Activated CD4-positive, alpha-beta T cell treated with anti-CD3 and anti-CD28 coated beads, Interleukin-2, amount 50 U/mL, for 16 hours (primary cell): ENCODE measurements at places on chromosomes 4 and X.

DNA sequence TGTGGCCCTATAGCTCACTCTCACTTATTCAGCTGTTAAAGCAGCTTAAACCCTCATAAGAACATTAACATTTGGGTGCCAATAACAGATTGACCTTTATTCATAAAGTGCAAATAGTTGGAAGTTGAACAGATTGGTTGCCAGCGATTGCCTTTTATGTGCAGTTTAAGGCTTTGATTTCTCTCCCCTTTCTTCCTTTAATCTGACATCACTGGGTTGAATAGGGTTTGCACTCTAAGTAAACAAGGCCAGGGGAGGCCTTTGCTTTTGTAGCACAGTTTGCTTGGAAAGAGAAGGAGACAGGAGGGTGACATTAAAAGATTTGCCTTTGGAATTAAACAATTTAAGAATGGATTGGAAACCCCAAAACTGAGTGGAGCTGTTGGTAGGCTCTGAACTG lies 114.3 kb downstream of the NKX6-1 start:
- DNase-seq, result no peak

DNA sequence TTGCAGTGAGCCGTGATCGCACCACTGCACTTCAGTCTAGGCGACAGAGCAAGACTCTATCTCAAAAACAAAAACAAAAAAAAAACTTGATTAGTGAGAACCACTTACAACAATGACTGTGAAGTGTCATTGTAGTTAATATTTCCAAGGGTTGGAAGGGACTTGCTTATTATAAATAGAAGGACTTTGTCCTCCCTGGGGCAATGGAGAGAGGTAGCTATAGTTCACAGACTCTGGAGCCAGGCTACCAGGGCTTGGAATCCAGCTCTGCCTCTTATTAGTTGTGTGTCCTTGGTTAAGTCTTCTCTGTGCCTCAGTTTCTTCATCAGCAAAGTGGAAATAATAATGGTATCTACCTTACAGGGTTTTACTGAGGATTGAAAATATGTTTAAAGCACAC lies 51.6 kb downstream of the TMEM150C start:
- DNase-seq, result no peak

- DNase-seq, result peak; percentile 88
Observed at GRCh38 chr4:2961811-2962441, 1.3 kb downstream of the NOP14 start.

DNA sequence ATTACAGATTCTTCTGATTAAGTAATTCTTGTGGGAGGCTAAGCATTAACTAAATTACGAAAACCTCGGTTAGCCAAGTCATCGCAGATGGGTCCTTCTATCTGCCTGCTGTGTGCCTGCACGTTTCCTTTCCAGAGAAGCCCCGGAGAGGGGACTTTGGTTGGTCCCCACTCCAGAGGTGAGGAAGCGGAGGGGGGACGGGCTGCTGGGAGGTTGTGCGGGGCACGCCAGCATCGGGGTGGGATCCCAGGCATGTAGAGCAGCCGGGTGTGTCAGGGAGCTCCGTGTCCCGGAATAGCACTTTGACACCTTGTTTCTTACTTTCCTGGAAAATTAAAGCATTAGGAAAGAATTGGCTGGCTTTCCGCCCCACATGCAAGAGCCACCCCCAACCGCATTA lies 26.6 kb downstream of the PIGG start:
- DNase-seq, result no peak

GRCh38 chr4:46946919-46947536 lies 38.0 kb upstream of the COX7B2 start:
- no peak for DNase-seq

GRCh38 chr4:3067473-3068001 lies 6.8 kb downstream of the HTT-AS start:
- no peak for DNase-seq

DNA sequence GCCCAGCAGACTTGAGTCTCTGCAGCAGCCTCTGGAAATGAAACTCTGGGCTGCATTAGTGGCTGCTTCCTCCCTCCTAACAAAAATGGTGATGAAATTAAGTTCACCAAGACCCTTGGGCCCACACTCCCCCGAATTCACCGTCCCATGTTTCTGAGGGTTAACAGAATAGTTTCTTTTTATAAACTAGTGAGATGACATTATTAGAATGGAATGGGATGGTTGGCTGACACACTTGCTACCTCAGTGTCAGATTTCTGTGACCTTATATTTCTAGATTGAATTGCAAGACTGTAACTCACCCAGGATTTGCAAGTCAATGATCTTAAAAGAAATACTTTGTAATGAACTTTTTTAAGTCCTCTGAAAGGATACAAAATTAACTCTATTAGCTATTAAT lies 127.1 kb downstream of the SHROOM3 start:
- no peak for DNase-seq

- DNase-seq, result no peak
Observed at GRCh38 chrX:32016195-32016594, 944.4 kb upstream of the FTHL17 start.

GRCh38 chrX:110172215-110172614 lies 145.7 kb downstream of the AMMECR1 start:
- no peak for DNase-seq

DNA sequence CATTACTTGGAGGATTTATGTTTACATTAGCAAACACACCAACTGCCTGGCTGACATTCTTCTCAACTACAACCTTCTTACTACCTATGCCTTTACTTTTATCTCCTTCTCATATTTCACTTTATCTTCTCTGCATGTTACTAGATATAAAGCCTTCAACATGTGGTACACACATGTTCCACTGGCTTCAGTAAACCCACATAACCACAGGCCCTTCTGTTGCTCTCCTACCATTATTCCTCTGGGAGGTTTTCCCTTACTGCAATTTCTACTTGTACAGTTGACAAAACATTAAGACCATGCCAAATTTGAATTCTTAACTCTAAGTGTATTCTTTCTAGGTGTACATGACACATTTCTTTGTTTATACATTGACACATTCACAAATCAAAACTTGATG lies 133.1 kb downstream of the ARAP2 start:
- DNase-seq, result no peak

GRCh38 chrX:76977452-76977851 lies 469.7 kb upstream of the FGF16 start:
- DNase-seq, result no peak

DNA sequence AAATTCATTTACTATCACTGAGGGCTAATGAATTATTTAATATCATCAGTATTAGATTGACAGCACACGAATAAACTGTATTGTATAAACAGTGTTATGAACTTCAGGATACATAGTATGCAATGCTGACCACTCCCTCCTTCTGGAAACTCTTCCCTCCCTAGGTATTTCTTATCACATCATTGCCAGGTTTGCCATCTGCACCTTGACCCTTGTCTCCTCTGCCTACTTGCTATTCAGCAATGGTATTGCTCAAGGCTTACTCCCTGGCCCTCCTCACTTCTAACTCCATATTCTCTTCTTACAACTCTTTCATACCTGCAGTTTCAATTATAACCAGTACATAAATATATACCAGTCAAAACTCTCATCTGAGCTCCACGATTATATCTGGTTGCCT lies 38.9 kb downstream of the ATP8A1 start:
- no peak for DNase-seq

DNA sequence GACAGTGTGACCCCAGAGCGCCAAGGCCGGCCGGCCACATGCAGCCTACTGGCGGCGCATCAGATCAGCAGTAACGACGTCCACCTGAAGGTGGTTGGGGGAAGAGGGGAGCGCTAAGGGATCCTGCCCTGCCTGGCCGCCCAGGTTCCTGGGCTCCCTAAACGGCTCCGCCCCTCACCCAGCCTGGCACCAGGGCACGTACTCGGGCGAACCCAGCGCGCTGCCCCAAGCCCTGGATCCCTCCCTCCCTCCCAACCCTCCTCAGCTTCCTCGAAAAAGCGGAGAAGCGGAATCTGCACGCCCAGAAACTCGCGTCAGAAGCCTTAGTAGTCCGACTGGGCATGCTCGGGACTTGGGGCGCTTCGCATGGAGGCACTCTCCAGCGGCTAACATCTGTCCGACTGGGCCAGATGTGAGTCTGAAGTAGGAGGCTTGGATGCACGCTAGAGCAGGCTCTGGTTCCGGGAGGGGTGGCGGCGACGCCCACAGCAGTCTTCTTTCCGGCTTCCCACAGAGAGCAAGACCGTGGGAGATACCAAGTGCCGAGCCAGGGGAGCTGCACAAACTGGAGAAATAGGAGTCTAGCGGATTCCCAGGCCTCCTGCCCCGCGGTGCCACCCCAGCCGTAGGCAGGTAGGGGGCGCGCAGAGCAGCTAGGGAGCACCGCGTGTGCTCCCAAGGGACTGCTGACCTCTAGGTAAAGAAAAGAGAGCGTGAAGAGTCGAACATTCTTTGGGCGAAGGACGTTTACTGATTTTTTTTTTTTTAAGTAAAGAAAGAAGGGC lies 114.3 kb upstream of the TEX13C start:
- DNase-seq, result peak; percentile 25

GRCh38 chr4:80115368-80116181 lies 42.5 kb upstream of the ANTXR2 start:
- no peak for DNase-seq

GRCh38 chr4:140251571-140251970 lies 97.6 kb upstream of the MAML3 start:
- no peak for DNase-seq

DNA sequence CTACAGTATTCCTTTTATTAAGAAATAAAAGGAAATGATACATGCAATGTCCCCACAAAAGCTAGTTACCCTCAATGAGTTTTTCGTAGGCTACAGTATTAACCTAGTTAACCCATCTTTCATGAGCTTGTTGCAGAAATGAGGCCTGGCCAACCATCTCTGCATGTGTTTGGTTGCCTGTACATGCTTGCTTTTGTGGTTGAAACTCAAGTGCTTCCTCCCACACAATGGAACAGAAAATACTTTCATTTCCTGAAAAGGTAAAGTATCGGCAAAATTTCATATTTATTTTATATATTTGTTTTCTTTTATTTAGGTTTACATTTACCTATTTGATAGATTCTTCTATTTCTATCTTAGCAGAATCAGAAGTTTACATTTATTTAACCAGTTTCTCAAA lies 214.6 kb upstream of the FAM241A start:
- DNase-seq, result peak; percentile 2

DNA sequence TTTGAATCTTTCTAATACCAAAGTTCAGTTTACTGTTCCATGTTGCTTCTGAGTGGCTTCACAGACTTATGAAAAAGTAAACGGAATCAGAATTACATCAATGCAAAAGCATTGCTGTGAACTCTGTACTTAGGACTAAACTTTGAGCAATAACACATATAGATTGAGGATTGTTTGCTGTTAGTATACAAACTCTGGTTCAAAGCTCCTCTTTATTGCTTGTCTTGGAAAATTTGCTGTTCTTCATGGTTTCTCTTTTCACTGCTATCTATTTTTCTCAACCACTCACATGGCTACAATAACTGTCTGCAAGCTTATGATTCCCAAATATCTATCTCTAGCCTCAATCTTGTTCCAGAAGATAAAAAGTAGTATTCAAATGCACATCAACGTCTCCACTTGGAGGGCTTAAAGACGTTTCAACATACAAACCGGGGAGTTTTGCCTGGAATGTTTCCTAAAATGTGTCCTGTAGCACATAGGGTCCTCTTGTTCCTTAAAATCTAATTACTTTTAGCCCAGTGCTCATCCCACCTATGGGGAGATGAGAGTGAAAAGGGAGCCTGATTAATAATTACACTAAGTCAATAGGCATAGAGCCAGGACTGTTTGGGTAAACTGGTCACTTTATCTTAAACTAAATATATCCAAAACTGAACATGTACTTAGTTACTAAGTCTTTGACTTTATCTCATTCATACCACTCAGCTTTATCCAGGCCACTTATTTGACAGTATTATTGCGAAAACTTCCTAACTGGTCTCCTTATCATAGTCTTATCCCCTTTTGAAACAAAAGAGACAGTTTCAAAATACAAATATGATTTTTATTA lies 3.6 kb upstream of the AFP start:
- DNase-seq, result no peak

- DNase-seq, result peak; percentile 91
Observed at GRCh38 chrX:131816551-131817136, 206.5 kb upstream of the STK26 start.

DNA sequence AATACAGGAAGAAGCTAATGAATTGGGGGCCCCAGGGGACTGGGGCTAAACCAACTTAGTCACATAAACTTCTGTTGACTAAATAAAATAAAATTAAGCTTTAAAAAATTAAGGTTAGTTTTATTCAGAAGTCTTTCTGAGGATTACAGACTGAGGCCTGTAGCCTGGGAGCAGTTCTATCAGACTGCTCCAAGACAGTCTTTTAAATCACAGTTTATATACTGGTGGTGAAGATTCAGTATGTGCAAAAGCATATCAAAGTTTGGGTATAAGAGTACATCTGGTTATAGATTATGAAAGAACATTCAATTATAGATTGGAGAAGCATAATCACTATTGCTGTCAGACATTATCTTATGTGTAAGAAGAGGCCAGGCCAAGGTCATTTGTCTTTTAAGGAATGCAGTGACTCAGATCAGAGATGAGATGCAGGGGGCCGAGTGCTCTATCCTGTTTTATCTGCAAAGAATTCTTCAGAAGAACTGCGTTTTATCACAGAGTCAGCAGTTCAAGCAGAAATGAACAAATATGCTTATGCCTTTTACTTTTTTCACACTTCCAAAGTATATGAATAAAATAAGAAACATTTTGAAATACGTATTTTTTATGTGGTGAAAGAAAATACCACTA lies 109.4 kb downstream of the PDHA2 start:
- no peak for DNase-seq

GRCh38 chrX:69323786-69324720 lies 158.8 kb upstream of the PJA1 start:
- DNase-seq, result no peak

- DNase-seq, result no peak
Observed at GRCh38 chr4:87025023-87025613, 90.3 kb downstream of the AFF1 start.

DNA sequence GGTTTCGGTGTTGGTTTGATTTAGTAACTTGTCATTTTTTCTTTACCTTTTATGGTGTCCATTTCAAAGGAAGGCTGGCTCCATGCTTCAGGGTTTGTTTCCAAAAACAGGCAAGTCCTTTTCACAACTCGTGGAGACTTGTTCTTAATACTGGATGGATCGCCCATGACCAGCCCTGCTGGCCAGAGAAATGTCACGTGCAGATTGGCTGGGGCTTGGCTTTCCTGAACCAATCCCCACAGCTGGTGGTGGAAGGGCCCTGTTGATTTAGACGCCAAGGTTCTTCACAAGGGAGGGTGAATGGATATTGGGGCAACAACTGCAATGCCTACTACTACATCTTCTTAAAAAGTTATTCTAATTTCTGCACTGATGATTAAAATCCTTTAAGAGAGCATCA lies 92.6 kb downstream of the SHROOM3 start:
- no peak for DNase-seq

DNA sequence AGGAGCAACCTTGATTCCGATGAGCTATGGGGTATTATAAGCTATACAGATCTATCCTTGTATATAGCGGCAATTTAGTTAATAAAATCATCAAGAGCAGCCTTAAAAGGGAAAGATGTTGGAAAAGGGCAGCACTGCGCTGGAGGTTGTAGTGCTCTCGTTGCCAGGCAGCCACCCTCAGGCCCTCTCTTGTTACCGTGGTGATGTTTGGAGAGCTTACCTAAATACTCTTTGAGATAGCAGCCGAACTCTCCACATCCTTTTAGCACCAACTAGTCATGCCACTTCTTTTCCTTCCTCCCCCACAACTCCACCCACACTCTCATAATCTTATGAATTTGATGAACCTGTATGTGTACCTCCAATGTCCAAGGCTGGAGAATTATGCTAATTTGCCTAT lies 3.8 kb upstream of the RADX start:
- DNase-seq, result peak; percentile 27
